AG09319 (cell line): ENCODE measurements at places on chromosomes 11 and 22.

DNA sequence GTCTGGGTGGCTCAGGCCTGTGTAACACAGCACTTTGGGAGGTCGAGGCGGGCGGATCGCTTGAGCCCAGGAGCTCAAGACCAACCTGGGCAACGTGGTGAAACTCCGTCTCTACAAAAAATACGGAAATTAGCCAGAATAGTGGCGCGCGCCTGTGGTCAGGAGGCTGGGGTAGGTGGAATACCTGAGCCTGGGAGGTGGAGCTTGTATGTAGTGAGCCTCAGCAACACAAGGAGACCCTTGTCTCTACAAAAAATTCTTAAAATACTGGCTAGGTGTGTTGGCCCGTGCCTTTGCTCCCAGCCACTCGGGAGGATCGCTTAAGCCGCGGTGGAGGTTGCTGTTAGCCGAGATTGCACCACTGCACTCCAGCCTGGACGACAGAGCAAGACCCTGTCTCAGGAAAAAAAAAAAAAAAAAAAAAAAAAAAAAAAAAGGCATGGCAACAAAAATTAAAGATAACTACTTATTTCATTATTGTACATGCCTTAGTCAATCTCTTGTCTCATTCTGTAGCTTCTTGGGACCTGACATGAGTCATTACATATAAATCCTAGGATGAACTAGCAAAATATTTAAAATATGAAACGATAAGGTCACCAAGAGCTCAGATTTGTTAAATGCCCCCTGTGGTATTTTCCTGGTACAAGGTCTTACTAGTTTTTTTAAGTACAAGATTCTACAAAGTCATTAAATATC lies 1.1 kb downstream of the TAF1D start:
- DNase-seq, result no peak

DNA sequence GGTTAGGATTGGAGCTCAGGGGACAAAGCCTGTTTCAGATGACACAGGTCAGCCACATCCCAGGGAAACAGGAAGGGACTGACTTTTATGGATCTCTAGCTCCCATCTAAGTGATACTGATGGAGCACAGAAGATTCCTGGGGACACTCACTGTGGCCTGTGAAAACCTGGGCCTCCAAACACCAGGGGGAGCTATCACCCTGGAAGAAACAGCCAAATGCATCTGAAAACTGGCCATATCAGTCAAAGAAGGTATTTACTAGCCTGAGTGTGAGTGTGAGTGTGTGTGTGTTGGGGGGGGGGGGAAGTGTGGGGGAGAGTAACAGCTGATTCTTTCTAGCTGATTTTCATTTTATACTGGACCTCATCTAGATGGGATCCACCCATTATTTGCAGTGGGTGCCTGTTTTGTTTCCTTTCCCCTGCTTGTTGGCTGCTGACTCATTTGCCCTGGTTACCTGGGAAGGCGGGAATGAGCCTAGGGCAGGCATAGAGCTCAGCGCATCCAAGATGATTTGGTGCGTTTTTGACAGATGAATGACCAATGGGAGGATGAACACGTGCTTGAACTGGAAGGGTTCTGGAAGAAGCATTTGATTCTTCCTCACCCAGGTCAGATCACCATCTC lies 284.0 kb downstream of the KIRREL3 start:
- no peak for DNase-seq

- no peak for DNase-seq
Observed at GRCh38 chr11:75239531-75240290, 863 bp upstream of the TPBGL start.

DNA sequence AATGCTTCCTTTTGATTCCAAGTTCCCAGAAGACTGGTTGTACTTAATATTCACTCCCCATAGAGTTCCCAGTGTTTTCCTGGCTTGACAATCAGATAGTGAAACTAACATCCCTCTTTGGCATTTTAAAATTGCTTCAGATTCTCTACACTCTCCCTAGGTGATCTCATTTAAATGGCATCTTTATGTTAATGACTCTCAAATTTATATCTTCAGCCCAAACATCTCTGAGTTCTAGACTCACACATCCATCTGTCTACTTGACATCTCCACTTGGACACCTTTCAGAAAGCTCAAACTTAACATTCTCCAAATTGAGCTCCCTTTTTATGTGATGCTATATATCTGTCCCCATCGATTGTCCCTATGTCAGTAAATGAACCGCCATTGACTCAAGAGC lies 232.0 kb downstream of the NTM start:
- DNase-seq, result no peak

DNA sequence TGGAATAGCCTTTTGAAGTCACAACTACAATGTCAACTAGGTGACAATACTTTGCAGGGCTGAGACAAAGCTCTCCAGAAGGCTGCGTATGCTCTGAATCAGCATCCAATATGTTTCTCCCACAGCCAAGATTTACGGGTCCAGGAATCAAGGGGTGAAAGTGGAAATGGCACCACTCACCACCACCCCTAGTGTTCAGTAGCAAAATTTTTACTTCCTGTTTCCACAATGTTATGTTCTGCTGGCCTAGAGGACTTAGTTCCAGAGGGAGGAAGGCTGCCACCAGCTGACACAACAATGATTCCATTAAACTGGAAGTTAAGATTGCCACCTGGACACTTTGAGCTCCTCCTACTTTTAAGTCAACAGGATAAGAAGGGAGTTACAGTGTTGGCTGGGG lies 68.5 kb upstream of the MPEG1 start:
- no peak for DNase-seq

GRCh38 chr11:47466201-47466600 lies 17.3 kb upstream of the RAPSN start:
- no peak for DNase-seq

DNA sequence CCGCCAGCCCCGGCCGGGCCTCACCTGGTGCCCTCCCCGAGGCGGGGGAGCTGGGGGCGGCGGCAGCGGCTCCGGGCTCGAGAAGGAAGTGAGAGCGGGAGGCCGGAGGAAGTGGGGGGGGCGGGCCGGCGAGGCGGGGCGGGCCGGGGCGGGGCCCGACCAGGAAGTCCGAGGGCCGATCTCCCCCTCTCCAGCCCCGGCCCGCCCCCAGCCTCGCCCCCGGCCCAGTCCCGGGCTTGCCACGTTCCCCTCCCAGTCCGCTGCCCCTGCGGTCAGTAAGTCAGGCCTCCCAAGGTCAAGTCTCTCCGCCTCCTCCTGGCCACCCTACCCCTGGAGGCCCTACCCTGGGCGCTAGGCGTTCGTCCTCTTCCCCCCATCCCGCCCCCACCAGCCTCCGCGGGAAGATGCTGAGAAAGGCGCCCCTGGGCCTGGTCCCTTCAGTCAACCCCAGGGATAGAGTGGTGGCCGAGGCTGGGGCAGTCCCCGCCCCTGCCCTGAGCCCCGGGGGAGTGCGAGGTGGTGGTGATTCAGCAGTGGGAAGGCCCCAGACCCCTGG lies at the start of gene RHOG:
RHOG (minus strand) TSS at position 90 of the 556 bp plus-strand sequence. CDS start 12,821 bp downstream, outside the sequence.
- peak; percentile 61 for DNase-seq

DNA sequence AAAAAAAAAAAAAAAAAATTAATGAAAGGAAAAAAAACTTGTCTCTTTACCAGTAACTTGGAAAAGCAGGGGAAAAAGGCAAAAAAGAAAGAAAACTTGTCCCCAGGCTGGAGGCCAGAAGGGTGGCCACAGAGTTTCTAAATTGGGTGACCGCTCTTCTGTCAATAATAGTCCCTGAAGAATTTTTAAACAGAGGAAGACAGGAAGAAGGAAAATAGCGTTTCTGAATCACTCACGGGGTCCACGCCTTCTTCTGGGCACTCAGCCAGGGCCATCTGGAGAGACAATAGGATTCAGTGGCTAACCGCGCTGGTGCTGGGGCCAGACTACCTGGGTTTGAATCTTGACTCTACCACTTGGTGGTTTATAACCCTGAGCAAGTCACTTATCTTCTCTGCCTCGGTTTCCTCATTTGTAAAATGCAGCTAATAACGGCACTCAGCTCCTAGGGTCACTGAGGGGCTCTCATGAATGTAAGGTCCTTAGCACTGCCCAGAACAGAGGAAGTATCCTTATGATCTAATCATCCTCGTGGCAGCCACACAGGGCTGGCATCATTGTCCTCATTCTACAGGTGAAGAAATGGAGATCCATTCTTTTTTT lies 7.0 kb downstream of the C11orf86 start:
- DNase-seq, result peak; percentile 61

DNA sequence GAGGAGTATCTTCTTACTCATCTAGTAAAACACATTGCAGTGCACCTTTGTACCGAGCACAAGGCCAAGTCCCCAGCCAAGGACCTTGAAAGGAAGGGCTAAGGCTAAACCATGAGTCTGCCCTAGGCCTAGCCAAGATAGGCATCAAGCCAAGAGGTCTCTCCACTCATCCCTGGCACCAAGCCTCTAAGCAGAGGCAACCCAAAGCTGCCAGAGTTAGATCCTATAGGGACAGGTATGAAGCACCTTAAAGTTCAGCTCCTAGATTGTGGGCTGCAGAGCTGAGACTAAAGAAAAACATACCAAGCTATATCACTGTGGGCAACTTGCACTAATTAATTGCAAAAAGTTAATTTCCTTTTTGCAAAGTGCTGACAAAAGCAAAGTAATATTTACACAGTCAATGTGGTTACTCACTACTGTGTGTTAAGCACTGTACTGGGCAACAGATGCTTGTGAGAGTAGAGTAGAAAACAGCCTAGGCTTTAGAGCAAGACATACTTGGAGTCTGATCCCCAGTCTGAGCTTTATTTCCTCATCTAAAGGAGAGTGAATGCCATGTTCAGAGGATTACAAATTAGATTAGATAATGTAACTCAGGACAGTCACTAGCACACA lies 7.2 kb downstream of the COA4 start:
- DNase-seq, result no peak

DNA sequence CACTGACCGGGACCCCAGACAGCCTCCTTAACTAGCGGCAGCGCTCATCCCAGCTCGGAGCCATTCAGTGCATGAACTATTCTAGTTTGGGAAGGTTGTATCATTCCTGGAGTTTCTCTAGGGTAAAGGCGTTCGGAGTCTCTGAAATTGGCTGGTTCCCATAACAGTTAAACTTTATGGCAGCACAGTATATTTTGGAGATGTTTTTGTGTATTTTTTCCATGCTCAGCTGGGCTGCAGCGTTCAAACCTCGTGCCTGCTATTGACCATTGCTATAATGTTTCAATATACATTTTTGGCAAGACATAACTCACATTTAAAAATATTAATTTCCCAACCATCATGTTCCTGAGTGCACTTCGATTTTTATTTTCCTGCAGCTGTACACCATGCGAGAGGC lies 169.7 kb downstream of the ST3GAL4 start:
- no peak for DNase-seq

DNA sequence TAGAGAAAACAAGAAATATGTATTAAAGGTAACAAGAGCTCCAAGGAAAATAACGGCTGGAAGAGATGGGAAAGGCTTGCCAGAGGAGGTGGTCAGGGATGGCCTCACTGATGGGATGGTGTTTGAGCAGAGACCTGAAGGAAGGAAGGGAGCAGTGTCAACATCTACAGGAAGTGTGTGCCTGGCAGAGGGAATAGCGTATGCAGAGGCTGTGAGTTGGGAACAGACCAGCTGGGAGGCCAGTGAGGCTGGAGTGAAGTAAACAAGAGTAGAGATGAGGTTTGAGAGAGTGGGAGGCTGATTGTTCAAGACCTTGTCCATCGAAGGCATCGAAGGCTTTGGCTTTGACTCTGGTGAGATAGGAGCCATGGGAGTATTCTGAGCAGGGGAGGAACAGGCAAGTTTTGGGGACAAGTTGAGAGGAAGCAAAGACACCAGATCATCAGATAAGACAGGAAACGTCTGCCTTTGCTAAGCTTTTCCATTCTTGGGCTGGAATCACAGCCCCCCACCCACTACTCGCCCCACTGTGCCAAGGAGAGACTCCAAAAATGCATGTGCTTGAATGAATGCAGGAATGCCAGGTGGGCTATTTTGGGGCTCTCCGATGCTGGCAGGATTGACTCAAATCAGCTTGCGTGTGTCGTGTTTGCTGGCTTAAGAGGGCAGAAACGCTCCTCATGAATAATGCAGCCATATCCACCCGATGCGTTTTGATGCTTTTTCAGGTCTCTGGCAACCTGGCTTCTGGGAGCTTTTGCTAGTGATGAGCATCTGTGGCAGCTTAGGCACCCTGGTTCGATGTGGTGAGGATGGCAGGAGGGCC lies 7.2 kb downstream of the SGSM1 start:
- no peak for DNase-seq

DNA sequence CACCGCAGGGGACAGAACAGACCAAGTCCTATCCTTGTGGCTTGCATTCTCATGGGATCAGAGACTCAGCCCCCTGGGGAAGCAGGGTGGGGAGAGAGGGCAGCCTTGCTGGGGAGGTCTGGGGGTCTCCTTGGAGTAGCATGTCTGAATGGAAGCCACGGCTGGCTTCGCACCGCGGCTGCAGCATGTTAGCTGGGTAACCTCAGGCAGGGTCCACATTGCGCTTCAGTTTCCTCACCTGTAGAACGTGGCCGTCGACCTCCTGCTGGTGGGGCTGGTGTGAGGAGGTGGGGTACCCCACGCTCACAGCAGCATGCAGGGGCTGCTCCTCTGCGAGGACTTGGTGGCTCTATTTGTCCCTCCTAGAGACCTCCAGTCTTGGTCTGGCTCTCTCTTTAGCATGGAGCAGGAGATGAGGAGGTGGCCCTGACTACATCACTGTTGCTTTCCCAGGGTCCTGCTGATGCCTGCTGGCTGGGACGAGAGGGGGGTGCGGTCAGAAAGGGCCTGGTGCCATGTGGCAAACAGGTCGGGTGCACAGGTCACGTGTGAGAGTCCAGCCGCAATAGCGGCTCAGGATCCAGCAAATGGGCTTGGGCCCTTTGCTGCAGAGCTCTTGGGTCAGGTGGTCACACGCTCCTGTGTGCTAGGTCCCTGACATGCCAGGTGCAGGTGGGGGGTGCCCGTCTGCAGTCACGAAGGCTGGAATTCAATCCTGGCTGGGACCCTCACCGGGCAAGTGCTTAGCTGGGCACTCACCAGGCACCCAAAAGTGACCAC lies 35.4 kb upstream of the SMIM38 start:
- DNase-seq, result no peak

DNA sequence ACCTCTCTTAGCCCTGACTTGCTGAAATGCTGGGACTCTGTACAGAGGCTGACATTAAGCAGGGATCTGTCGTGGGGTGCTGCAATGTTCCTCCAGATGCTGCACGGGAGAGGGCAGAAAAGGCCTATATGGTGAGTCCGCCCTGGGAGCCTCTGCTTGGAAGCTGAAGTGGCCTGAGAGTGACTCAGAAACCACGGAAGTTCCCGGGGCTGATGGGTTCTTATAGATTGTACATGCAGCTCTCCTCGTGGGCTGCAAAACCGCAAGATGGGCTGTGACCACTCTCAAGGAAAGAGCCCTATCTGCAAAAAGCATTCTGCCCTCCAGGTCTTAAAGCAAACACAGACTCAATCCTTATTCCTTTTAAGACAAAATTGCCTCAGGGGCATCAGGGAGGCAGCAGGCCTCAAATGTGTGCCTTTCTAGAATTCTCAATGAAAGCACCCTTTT lies 5.8 kb upstream of the SLC43A3 start:
- DNase-seq, result no peak

DNA sequence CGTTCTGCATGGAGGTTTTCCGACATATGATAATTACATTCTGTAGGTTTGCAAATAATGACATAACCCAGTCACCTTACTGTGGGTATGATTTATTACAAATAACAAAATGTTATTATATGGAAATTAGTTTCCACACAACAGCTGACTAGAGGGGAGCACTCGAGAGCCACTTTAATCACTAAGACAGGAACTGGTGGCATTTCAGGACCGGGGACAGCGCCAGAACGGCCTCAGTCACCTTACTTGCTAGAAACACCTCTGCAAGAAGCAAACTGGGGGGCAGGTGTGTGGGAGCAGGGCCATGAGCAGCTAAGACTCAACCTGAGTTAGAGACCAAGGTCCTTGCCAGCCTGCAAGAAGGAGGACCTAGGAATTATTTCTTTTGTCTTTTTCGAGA lies 199.9 kb downstream of the DSCAML1 start:
- no peak for DNase-seq
